AG09319 (cell line): ENCODE measurements at places on chromosomes 12 and 14.

DNA sequence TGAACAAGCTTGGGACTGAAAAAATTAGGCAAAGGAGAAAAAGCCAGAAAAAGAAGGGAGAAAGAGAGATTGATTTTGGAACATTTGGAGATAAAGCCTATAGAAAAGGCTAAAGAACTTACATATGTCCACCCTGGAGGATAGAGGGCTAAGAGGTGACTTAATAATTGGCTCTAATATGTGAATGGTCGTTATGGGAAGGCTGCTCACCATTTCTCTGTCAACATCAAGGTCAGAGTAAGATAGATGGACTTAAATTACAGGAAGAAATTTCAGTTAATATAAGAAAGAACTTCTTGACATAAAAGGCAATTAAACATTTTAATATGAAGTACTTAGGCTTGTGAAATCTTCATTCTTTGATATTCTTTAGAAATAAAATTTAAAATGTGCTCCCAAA lies 238.6 kb downstream of the TRHDE start:
- no peak for DNase-seq

DNA sequence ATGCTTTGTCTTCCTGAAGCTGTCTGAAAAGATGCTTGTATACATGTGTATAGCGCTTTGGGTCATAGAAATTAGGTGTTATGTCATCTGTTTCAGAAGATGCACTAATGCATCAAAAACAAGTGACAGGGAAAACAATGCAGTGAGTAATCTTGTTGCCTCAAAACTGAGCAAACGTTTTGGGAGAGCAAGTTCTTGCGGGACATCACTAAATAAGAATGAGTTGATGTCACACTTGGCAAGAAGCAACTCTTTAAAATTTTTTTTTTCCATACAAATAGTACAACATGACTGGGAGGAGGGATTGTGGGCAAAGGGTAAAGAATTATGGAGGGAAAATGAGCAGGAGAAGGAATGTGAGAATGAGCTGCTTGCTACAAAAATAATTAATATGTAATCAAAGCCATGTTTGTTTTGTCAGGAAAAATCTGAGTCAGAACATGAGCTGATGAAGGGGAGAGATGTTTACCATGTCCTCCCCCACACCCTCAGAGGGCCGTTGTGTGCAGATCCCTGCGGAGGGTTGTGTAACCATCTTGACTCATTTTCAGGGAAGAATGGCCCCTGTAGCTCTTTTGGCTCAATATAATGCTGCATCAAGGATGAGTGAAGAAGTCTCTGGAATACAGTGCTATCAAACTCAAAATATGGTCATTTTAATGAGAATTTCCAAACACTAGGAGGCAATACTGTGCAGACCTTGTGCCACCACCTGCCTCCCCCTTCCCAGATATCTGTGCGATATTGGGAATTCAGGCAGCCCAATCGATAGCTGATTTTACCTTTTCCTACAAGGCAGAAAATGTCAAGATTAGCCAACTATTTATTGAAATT lies 41.4 kb downstream of the BORCS5 start:
- peak; percentile 92 for DNase-seq

GRCh38 chr14:30608533-30609006 lies 13.5 kb upstream of the SCFD1 start:
- no peak for DNase-seq

GRCh38 chr12:91704446-91704845 lies 441.2 kb downstream of the BTG1 start:
- no peak for DNase-seq

- DNase-seq = no peak
These were observed 880.3 kb upstream of the MGAT4C start for GRCh38 chr12:87136330-87136976.

DNA sequence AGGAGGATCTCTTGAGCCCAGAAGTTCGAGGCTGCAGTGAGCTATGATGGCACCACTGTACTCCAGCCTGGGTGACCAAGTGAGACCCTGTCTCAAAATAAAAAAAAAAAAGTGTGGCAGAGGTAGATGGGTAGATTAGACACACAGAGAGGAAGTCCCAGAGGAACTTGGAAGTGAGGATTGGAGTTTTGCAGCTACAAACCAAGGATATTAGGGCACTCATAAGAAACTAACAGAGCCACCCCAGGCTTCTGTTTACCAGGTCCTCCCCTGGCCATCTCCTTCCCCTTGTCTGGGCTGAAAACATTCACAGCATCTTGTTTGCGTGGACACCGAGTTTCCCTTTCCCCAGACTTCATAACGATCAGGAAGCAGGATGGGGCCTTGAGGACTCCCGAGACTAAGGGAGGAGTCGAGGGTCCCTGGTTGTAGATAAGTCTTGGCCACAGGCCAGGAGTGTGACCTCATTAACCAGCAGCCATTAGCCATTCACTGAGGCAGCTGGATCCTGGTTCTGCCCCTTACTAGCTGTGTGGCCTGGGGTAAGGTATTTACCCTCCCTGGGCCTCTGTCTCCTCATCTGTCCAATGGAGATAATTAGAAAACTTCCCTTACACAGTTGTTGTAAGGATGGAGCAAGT lies 2.1 kb downstream of the MAP1LC3B2 start:
- no peak for DNase-seq

- DNase-seq = no peak
These were observed 44.9 kb downstream of the EFCAB11 start for GRCh38 chr14:89909586-89909985.

GRCh38 chr12:10614056-10614370 lies 604 bp upstream of the MAGOHB start:
- DNase-seq = no peak

GRCh38 chr12:1956716-1957115 lies 38.3 kb upstream of the CACNA2D4 start:
- DNase-seq = no peak

DNA sequence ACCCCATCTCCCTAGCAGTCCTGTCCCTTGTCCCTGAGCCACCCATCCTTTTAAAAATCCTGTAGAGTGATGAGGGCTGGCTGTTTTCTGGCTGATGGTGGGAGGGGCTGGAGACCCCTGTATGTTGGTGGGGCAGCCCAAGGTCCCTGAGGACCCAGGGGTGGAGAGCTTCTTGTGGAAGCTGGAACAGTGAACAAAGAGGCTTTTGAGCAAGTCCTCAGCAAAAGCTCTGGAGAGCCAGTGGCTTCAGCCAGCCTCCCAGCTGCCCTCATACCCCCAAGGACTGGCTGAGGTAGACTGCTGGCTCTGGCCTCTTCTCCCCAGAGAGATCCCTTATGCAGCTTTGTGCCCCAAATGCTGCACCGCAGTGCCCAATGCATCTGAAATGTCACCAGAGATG lies 29.2 kb upstream of the COL2A1 start:
- no peak for DNase-seq
